ENCODE measurements at places on chromosomes 1 and 21.

GRCh38 chr1:7450838-7451237 is 320.3 kb upstream of the VAMP3 start:
- no peak for DNase-seq

DNA sequence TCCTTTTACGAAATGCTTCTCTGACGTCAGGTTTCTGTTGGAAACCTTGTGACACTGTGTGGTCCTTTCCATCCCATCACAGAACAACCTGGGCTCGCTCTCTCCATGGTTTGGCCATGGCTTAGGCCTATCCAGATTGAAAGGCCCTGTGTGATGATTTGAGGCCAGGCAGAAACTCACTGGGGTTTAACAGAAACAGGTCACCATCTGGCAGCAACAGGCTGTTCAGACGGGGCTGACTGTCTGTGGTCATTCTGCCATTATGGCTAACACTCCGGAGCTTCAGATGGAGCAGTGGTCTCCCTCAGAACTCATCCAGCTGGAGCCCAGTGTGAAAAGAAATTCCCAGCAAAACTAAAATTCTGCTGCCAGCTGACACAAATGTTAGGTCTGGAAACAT is 9.3 kb downstream of the PLEKHM2 start:
- DNase-seq = no peak

DNA sequence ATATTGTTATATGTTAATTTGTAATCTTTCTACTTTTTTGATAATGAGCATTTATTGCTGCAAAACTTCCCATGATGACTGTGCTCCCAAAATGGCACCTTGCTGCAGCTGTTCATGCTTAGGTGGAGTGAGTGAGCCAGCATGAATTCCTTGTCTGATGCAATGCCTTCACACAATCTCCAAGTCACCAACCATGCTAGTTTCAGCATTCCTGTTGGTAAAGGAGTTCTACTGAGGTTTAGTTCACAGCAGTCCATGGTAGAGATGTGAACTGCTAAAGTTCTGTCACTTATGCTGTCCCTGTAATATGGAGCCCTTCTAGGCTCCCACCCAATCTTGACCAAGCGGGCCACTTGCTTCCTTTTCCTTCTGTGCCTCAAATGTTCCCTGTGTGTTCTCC is 26.2 kb upstream of the PRKACB start:
- no peak for DNase-seq

DNA sequence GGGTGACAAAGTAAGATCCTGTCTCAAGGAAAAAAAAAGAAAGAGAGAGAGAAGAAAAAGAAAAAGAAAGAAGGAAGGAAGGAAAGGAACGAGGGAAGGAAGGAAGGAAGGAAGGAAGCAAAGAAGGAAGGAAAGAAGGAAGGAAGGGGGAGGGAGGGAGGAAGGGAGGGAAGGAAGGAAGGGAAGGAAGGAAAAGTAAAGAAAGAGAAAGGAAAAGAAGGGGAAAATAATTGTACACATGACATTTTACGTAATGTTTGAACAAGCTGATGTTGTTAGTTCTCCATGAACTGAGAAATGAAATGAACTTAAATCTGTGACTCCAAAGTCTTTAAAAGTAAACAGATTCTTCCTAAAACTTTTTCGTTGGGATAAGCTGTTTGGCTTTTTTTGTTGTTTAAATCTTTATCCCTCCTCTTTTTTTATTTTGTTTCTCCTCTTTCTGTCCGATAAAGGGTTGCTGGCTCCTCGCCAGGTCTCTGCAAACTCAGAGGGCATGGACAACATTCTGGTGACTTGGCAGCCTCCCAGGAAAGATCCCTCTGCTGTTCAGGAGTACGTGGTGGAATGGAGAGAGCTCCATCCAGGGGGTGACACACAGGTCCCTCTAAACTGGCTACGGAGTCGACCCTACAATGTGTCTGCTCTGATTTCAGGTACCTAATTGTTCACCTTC is 59.8 kb downstream of the IL12RB2 start:
- DNase-seq = no peak

DNA sequence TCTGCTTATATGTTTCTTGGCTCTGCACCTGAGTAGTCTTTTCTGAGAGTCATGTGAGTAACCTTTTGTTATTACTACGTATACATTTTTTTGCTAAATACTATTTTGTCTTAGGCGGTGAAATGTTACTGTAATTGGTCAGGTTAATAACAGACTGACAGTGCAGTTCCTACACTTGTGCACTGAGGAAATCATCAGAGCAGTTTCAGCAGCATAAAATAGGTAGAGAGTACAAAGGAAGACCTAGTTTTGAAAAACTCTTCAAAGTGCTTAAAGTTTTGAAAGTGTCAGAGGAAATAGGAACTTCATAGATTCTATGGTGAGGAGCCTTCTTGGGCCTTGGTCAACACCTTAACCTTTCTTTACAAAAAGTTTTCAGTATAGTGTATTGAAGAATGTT is 11.1 kb downstream of the ATF6 start:
- no peak for DNase-seq

GRCh38 chr1:91548376-91549040 is 47.9 kb downstream of the CDC7 start:
- no peak for DNase-seq

- DNase-seq = no peak
Measured at GRCh38 chr1:200674838-200675587, 5.3 kb upstream of the DDX59 start.

- no peak for DNase-seq
Measured at GRCh38 chr21:31554511-31555022, 104.9 kb upstream of the SOD1 start.

- DNase-seq = no peak
Measured at GRCh38 chr1:45116340-45116739, 90.1 kb downstream of the ZSWIM5 start.

All from stimulated activated CD8-positive, alpha-beta memory T cell treated with anti-CD3 and anti-CD28 coated beads, Interleukin-4, amount 100 ng/mL, for 4 hours (primary cell).